Fibroblast of lung (primary cell): ENCODE measurements at places on chromosomes 6 and 20. TPM values are rescaled to one million over a fixed set of nuclear protein-coding genes. Genes with fewer than 3 reads are reported as not detected.

GRCh38 chr20:61744691-61745396 is 320.8 kb downstream of the TAF4 start:
- no peak overlapping the region for H3K4me3 ChIP-seq
- H3K4me1 ChIP-seq, result no peaks in the 10 kb centered on the region
- peak; percentile 82 for DNase-seq
- H3K27ac ChIP-seq, result no peak overlapping the region

- H3K4me3 ChIP-seq, result no peak overlapping the region
- H3K27me3 ChIP-seq, result no peaks in the 10 kb centered on the region
- DNase-seq, result no peak
- no peaks in the 10 kb centered on the region for H3K36me3 ChIP-seq
- H3K27ac ChIP-seq, result no peak overlapping the region
Measured at GRCh38 chr6:143647732-143648131, 30.0 kb upstream of the PHACTR2 start.

DNA sequence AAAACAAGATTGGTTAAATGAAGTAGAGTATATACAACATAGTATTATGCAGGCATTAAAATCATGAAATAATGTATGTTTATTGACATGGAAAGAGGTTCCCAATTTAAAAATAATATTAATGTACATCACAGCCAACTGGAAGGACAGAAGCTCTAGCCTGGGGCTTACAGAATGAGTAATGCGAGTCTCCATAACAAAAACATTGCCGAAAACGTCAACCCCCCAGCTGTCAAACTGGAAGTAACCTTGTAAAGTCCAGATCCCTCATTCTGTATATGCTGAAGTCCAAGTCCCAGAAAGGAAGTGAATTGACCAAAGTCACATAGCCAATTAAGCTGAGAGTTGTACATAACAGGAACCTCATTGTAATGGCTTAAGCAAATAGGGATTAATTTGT is 128.7 kb upstream of the ECI2 start:
- peaks cover 4% of the 10 kb centered on the region for H3K27me3 ChIP-seq
- no peak overlapping the region for H3K4me3 ChIP-seq
- H3K27ac ChIP-seq, result no peak overlapping the region
- no peaks in the 10 kb centered on the region for H3K4me1 ChIP-seq
- no peaks in the 10 kb centered on the region for H3K36me3 ChIP-seq

- H3K27me3 ChIP-seq, result no peaks in the 10 kb centered on the region
- peaks cover 11% of the 10 kb centered on the region for H3K36me3 ChIP-seq
- H3K4me1 ChIP-seq, result no peaks in the 10 kb centered on the region
- no peak overlapping the region for H3K27ac ChIP-seq
Measured at GRCh38 chr6:151409260-151409659, 17.9 kb upstream of the ZBTB2 start.

SCUBE3 gene
- under 0.01 TPM in 2 replicates for total RNA-seq

- H3K4me3 ChIP-seq, result no peak overlapping the region
- no peak for DNase-seq
- no peaks in the 10 kb centered on the region for H3K4me1 ChIP-seq
- H3K36me3 ChIP-seq, result no peaks in the 10 kb centered on the region
- H3K27ac ChIP-seq, result no peak overlapping the region
Measured at GRCh38 chr20:10940941-10941340, 267.1 kb upstream of the JAG1 start.

IBTK gene
- 51.6 and 66.9 TPM in 2 replicates for total RNA-seq

- no peak overlapping the region for H3K27ac ChIP-seq
- H3K27me3 ChIP-seq, result no peaks in the 10 kb centered on the region
- H3K36me3 ChIP-seq, result no peaks in the 10 kb centered on the region
- no peak for DNase-seq
- H3K4me1 ChIP-seq, result no peaks in the 10 kb centered on the region
Measured at GRCh38 chr6:1164600-1164999, 147.3 kb upstream of the FOXQ1 start.

BPI gene
- not detected in 2 replicates for total RNA-seq

- no peak overlapping the region for H3K4me3 ChIP-seq
- no peaks in the 10 kb centered on the region for H3K36me3 ChIP-seq
- no peaks in the 10 kb centered on the region for H3K4me1 ChIP-seq
- H3K27ac ChIP-seq, result no peak overlapping the region
- no peak for DNase-seq
- H3K27me3 ChIP-seq, result no peaks in the 10 kb centered on the region
Measured at GRCh38 chr20:13231031-13231752, 10.1 kb downstream of the ISM1 start.

ARG1 gene
- total RNA-seq, result not detected in 2 replicates

GRCh38 chr6:150894191-150894744 is 28.8 kb downstream of the MTHFD1L start:
- H3K4me1 ChIP-seq, result peaks cover 12% of the 10 kb centered on the region
- no peak for DNase-seq
- H3K36me3 ChIP-seq, result no peaks in the 10 kb centered on the region
- no peak overlapping the region for H3K4me3 ChIP-seq

GRCh38 chr20:8952721-8953120 is 116.2 kb upstream of the PLCB4 start:
- no peak for DNase-seq
- no peak overlapping the region for H3K4me3 ChIP-seq
- H3K36me3 ChIP-seq, result no peaks in the 10 kb centered on the region
- no peak overlapping the region for H3K27ac ChIP-seq
- H3K4me1 ChIP-seq, result no peaks in the 10 kb centered on the region

PHF1 gene
- 24.4 and 28.9 TPM in 2 replicates for total RNA-seq

- no peaks in the 10 kb centered on the region for H3K27me3 ChIP-seq
- no peaks in the 10 kb centered on the region for H3K36me3 ChIP-seq
- H3K27ac ChIP-seq, result no peak overlapping the region
- H3K4me3 ChIP-seq, result no peak overlapping the region
- H3K4me1 ChIP-seq, result peaks cover 12% of the 10 kb centered on the region
Measured at GRCh38 chr6:48426636-48427035, 315.6 kb upstream of the PTCHD4 start.

- peak overlapping the region; percentile 72 for H3K27ac ChIP-seq
- H3K4me3 ChIP-seq, result no peak overlapping the region
- H3K4me1 ChIP-seq, result peaks cover 25% of the 10 kb centered on the region
Measured at GRCh38 chr6:6749702-6750491, 161.4 kb downstream of the LY86 start.

DNA sequence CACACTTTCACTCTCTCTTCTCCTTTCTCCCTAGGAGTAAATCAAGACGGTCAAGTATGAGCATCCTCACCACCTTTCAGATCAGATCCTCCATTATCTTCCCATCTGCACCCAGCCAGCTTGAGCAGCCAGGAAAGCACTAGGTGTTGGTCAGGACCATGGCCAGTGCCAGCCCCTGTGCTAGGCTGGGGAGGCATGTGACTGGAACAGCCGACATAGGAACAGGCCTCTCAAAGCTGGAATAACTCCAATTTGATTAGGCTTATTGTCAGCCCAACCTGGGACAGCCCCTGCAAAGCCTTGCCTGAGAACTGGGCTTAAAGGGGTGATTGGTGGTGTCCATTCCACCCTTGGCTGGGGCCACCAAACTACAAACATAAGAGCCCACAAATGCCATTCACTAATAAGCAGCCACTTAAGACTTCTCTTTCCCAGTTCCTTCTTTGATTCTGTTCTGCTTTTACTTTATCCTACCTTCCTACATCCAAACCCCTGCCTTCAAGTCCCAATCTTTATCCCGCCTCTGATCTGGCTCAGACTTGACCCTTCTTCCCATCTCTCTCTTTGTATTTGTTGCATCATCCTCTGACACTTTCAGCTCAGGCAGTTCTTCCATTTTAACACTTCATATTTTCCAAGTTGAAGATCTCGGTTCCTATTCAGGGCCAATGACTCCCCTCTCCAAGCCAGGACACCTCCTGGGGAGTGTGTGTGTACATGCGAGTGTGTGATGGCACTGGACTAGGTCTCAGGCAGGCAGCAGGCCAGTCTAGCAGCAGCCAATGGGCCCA is 4.5 kb upstream of the TREM2 start:
- peak; percentile 17 for DNase-seq
- H3K4me3 ChIP-seq, result no peak overlapping the region
- H3K36me3 ChIP-seq, result no peaks in the 10 kb centered on the region
- H3K27ac ChIP-seq, result no peak overlapping the region

DNA sequence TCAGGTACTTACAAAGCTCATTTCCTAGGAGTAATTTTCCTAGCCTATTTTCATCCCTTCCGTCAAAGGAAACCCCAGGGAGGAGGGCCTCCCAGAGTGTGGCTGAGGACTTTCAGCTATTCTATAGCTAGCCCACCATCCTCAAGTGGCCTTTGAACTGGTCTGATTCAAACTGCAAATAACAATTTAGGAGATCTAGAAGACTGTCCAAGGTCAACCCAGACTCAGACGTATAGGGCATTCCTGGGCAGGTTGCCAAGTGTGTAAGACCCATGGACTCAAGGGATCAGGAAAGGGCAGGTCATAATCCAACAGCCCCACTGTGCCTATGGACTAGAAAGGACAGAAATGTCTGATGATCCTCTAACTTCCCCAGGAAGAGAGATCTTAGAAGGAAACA is 2.1 kb upstream of the RRAGD start:
- no peak overlapping the region for H3K27ac ChIP-seq
- peaks cover 33% of the 10 kb centered on the region for H3K27me3 ChIP-seq
- no peak for DNase-seq
- no peaks in the 10 kb centered on the region for H3K36me3 ChIP-seq
- no peaks in the 10 kb centered on the region for H3K4me1 ChIP-seq

DNA sequence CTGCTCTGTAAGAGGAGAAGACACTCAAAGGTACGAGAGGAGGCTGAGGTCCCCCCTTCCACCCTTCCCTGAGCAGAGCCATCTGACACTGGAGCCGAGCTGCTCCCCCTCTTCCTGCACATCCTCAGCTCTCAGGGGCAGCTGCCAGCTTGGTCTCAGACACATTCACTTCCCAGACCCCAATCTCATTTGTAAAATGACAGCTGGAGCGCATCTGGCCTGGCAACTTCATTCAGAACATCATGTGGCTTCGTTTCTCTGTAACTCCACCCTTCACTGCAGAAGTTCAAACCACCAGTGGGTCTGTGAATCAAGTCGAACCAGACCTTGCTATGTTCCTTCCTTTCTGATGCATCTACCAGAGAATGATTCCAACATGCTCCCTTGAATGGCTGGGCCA is 145.6 kb upstream of the CDH4 start:
- H3K36me3 ChIP-seq, result no peaks in the 10 kb centered on the region
- no peak for DNase-seq
- H3K4me1 ChIP-seq, result no peaks in the 10 kb centered on the region
- H3K27me3 ChIP-seq, result peaks cover 8% of the 10 kb centered on the region
- H3K4me3 ChIP-seq, result no peak overlapping the region

MAS1 gene
- not detected in 2 replicates for total RNA-seq

DNA sequence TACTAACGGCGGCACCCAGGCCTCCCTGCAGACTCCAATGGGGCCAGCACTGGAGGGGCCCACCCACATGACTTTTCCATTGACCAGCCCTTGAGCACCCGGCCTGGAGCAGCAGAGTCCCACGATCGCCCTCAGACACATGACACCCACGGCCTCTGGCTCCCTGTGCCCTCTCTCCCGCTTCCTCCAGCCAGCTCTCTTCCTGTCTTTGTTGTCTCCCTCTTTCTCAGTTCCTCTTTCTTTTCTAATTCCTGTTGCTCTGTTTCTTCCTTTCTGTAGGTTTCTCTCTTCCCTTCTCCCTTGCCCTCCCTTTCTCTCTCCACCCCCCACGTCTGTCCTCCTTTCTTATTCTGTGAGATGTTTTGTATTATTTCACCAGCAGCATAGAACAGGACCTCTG is 26.1 kb upstream of the FANCE start:
- peaks cover 34% of the 10 kb centered on the region for H3K4me1 ChIP-seq
- H3K27ac ChIP-seq, result peak overlapping the region; percentile 82
- no peak overlapping the region for H3K4me3 ChIP-seq
- peaks cover 26% of the 10 kb centered on the region for H3K36me3 ChIP-seq
- no peak for DNase-seq

HLA-B gene
- 190 and 244 TPM in 2 replicates for total RNA-seq

ASIP gene
- not detected in 2 replicates for total RNA-seq

FLRT3 gene
- total RNA-seq, result 5.1 and 7.6 TPM in 2 replicates

DNA sequence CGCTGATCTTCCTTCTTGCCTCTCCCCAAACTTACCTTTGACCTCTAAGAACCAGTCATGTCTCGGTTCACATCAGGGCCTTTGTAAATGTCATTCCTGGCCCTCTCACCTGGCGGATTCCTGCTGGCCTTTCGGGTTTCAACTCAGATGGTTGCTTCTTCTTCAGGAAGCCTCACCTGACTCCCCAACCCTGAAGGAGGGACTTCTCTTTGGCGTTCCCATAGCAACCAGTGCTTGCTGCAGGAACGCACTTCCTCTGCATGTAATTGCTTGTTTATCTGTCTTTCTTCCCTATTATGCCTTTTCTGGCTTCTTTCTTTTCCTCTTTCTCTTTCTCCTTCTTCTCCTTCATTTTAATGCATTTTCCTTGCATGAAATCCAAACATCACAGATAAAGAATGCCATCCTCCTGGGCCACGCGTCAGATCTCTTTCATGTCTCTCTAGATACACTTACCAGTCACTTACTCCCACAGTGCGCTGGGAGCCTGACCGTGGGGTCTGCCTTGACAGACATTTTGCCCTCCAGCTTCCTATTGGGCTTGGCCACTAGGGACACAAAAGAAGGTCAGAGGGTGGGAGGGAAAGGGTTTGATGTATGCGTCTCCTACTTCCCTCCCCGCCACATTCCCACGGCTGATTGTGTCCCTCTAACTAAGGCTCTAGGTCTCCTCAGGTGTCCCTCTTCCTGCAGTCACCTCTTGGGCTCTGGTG is 295.7 kb upstream of the TSHZ2 start:
- no peaks in the 10 kb centered on the region for H3K27me3 ChIP-seq
- no peaks in the 10 kb centered on the region for H3K36me3 ChIP-seq
- no peak for DNase-seq
- H3K4me3 ChIP-seq, result no peak overlapping the region
- H3K27ac ChIP-seq, result no peak overlapping the region
- H3K4me1 ChIP-seq, result no peaks in the 10 kb centered on the region

- no peak for DNase-seq
- H3K27me3 ChIP-seq, result no peaks in the 10 kb centered on the region
- no peak overlapping the region for H3K4me3 ChIP-seq
- H3K27ac ChIP-seq, result no peak overlapping the region
Measured at GRCh38 chr20:62253398-62253797, 15.1 kb downstream of the OSBPL2 start.

- no peaks in the 10 kb centered on the region for H3K27me3 ChIP-seq
- H3K4me1 ChIP-seq, result peaks cover 6% of the 10 kb centered on the region
- peak within 1 kb of the TSS; percentile 85 for H3K27ac ChIP-seq
- peak; percentile 98 for DNase-seq
Measured at GRCh38 chr6:36885461-36886401, at the start of gene C6orf89. Gene C6orf89 (plus strand): TSS chr6:36885952. CDS start chr6:36899445, 13,493 bp downstream.

DNA sequence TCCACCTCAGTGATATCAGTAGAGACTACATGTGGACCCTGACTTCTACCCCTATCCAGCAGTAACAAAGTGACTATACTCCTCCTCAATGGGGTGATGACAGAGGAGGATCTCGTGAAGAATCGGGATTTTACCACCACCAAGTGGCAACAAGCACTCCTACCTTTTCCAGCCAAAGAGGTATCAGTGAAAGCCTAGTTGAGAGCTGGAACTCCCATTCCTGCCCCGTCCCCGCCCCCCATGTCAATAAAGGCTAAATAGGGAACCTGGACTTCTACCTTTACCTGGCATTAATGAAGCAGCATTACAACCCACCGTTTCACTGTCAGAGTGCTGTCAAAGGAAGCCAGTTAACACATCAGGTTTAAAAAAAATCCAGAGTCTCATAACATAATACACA is 45.3 kb downstream of the RNF24 start:
- DNase-seq, result no peak
- no peaks in the 10 kb centered on the region for H3K27me3 ChIP-seq
- peaks cover 4% of the 10 kb centered on the region for H3K36me3 ChIP-seq
- H3K4me1 ChIP-seq, result no peaks in the 10 kb centered on the region
- no peak overlapping the region for H3K4me3 ChIP-seq

SASH1 gene
- total RNA-seq, result 21.3 and 38.6 TPM in 2 replicates

- no peaks in the 10 kb centered on the region for H3K36me3 ChIP-seq
- peak overlapping the region; percentile 86 for H3K4me3 ChIP-seq
- no peak for DNase-seq
- no peaks in the 10 kb centered on the region for H3K27me3 ChIP-seq
- H3K27ac ChIP-seq, result peak overlapping the region; percentile 41
- H3K4me1 ChIP-seq, result peaks cover 6% of the 10 kb centered on the region
Measured at GRCh38 chr6:149319422-149319821, 1.9 kb downstream of the TAB2 start.
